Kidney epithelial cell (primary cell): ENCODE measurements at places on chromosomes 11 and 22. TPM values are rescaled to one million over a fixed set of nuclear protein-coding genes. Genes with fewer than 3 reads are reported as not detected.

MTA2 gene
- total RNA-seq: 136 and 137 TPM in 2 replicates

DNA sequence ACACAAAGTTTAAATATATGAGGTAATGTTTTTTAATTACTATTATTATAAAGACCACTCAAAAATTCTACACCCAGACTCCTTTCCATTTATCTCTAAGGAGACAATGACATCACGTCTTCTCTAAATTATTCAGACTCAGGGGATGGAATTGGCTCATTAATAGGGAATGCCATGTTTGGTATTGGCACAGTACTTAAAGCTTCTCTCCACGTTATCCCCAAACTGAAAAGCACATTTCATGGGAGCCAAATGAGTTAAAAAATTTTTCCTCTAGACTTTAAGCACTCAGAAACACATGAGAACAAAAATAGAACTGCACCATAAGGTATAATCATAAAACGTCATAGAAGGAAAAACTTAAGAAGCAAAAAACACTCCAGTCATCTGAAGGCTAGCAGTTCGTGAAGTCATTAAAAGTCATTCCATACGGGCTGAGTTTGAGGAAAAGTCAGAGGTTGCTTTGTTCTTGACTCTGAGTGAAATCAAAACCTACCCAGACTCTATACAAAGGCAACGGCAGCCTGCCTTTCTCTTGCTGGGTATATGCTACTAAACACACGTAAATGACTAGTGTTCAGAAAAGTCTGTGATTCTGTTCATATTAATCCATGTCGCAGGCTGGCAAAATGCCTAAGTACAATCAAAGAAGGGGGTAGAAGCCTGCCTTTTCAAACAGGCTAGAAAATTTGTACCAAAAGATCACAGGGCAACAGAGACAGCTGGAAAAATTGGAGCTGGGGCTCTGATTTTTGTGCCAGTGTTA lies 8.7 kb upstream of the MPPED2 start:
- DNase-seq: no peak

DNA sequence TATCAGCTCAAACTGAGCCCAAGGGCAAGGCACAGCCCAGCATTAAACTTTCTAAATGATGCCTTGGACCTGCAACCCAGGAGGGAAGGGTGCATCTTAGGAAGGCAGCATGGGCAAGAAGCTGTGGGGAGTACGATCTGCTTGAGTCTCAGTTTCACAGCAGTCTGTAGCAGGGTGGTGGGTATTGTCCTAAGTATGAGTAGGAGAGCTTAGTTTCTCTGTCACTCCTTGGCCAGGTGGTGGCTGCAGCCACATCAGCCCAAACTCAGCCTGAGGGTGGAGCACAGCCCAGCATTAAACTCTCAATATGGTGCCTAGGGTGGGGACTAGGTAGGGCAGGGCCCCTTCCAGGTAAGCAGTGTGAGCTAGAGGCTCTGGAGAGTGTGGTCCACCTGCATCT lies 85.5 kb downstream of the ACER3 start:
- DNase-seq: no peak

DNA sequence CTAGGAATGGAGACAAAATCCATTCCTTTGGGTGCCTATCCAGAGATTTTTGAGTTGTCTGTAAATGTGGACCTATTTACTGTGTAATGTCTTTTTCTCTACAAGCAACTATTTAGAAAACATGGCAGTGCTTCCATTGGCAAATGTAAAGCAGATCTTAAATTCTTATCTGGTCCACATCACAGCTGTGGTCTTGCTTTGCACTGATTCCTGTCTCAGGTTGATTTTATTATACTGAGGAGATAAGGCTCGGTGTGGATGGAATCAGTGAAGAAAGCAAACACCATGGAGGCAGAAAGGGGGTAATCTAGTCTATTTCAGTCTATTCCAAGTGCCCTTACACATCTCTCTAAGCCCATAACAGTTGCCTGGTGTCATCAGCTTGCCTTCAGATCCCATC lies 160.5 kb downstream of the NCAM1 start:
- no peak for DNase-seq

GRCh38 chr11:114219559-114220349 lies 76.4 kb upstream of the NNMT start:
- DNase-seq: peak; percentile 53

DNA sequence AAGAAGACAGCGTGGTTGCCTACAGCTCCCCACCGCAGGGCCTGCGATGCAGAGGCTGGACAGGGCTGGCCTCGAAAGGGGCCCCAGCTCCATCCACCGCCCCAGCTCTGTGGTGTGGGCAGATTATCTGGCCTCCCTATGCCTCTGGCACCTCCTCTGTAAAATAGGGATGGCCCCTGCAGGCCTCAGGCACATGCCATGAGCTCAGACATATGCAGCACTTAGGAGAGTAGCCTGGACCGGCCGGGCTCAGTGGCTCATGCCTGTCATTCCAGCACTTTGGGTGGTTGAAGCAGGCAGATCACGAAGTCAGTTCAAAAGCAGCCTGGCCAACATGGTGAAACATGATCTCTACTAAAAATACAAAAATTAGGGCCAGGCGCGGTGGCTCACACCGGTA lies 7.4 kb downstream of the APOBEC3D start:
- no peak for DNase-seq

- DNase-seq: no peak
These were observed at the start of gene CHRDL2 for GRCh38 chr11:74731301-74732094. Gene CHRDL2, minus strand, starts transcription at chr11:74731426. Its CDS starts 538 bp downstream, at chr11:74730888.
